ENCODE measurements at places on chromosomes 13 and 19.

DNA sequence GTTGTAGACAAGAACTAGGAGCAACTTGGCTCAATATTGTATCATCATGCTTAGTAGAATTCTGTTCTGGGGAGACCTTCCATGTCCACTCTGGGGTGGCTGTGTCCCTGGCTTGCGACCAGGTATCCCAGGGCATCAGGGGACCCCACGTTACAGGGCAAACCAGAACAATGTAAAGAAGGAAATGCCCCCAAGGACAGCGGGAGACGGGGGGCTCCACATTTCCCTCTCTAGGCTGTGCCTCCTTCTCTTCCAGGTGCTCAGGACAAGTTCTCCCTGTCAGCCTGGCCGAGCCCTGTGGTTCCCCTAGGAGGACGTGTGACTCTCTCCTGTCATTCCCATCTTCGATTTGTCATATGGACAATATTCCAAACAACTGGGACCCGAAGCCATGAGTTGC, 30.8 kb downstream of the LAIR2 start:
- no peak for DNase-seq

DNA sequence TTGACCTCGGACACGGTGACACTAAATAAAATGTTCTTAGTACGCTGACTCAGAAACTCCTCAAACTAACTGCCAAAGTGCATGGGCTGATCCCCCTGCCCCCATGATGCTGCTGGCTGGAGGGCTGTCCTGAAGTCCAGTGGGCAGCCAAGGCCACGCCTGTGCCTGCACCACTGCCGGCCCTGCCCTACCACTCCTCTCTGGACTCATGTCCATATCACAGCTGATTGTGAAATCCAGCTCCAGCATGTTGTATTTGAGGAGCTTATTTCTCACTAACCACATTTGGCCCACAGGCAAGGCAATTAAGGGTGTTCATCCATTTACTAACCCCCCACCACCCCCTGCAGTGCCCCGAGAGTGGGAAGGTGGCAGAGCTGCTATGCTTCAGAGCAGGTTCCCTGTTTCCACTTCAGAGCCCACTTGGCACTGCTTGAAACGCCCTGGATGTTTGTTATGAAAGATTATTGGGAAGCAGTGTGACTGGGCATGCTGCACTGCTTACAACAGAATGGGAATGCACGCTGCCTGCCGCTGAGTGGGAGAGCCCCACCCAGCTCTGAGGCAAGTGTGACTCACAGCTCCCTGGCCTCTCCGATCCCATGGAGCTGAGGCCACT, 114.0 kb downstream of the UQCRFS1 start:
- DNase-seq, result no peak

DNA sequence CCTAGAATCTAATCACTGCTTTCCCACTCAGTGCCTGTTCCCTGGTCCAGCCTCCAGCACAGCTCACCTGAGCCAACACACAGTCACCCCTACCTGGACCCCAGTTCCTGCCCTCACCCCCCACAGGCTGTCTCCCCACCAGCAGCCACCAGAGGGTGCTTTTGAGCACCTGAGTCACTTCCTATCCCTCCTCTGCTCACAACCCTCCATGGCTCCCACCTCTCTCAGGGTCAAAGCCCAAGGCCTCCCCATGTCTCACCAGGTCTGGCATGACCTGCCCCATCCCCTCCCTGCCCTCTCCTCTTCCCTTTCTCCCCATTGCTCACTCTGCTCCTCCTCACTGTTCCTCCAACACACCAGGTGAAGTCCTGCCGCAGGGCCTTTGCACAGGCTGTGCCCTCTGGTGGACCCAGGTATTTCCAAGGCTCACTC, 7.1 kb upstream of the DPP9 start:
- peak; percentile 31 for DNase-seq

- no peak for DNase-seq
These were observed 50.1 kb upstream of the C13orf46 start for GRCh38 chr13:114023716-114024602.

- DNase-seq, result no peak
These were observed 28.2 kb downstream of the ACTN4 start for GRCh38 chr19:38675611-38676010.

- DNase-seq, result no peak
These were observed 416.4 kb downstream of the TSHZ3 start for GRCh38 chr19:30932854-30933253.

DNA sequence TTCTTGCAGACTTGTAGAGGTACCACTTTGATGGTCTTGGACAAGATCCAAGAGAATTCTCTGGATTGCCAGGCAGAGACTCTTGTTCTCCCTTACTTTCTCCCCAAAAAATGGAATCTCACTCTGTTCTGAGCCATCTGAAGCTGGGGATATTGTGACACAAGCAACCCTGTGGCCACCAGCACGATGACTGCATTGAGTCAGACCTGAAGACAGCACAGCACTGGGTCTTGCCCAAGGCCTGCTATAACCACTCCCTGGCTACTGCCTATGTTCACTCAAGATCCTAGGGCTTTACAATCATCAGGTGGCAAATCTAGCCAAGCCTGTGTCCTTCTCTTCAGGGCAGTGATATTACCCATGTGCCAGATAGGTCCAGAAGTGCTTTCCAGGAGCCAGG, 202.5 kb upstream of the SERP2 start:
- DNase-seq, result no peak

- no peak for DNase-seq
These were observed 6.0 kb upstream of the STK24 start for GRCh38 chr13:98582947-98583346.

DNA sequence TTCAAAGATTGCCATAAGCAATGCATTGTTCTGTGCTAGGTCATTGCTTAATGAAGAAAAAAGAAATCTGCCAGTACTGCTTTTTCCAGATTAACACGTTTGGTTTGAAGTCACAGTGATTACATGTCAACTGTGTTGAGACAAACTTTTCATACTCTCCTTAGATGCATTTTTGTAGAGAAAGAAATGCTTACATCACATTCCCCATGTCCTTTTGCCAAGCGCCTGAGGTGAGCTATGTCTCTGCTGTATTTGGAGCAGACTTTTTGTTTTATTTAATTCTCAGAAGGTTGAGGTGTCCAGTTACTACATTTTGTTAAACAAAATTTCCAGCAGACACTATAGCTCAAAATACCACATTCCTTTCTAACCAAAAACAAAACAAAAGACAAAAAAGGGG, 16.2 kb downstream of the LACC1 start:
- DNase-seq, result no peak

DNA sequence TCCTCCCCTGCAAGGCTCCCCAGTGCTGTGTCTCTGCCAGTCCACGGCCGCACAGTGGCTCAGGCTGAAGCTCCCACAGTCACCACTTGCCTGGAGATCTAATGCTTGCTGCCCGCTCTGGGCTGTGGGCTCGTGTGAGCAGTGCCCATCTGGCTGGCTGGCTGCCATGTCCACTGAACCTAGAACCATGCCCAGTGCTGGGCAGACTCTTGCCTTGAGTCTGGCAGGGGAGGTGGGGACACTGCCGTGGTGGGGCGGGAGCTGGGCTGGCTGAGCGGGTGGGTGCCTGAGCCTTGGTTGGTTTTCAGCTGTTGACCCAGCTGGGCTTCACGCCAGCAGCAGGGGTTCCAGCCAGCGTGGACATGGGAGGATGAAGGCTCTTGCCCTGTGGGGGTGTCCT, 52.3 kb downstream of the CRTC1 start:
- no peak for DNase-seq

GRCh38 chr19:33080761-33081681, at the start of gene GPATCH1:
Gene GPATCH1 (plus strand): TSS chr19:33081181. CDS start chr19:33081194, 13 bp downstream.
- DNase-seq, result peak; percentile 77

- DNase-seq, result no peak
These were observed 18.1 kb downstream of the ARHGEF18 start for GRCh38 chr19:7366701-7367420.

DNA sequence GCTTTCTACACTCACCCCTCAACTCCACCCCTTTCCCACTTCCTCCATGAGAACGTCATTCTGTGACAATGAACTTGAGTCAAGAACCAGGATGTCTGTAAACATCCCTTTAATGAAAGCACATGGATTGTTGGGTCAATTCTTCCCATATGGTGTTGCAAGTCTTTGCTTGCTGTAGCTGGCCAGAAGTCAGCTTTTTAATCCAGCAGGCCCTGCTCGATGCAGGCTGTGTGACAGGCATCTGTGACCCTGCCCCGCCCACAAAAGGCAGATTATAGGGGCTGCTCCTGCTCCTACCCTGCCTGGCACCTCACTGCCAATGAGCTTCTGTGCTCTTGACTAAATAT, 78.0 kb downstream of the STARD13 start:
- no peak for DNase-seq

GRCh38 chr13:94660695-94661326, 51.5 kb downstream of the SOX21 start:
- DNase-seq, result no peak

DNA sequence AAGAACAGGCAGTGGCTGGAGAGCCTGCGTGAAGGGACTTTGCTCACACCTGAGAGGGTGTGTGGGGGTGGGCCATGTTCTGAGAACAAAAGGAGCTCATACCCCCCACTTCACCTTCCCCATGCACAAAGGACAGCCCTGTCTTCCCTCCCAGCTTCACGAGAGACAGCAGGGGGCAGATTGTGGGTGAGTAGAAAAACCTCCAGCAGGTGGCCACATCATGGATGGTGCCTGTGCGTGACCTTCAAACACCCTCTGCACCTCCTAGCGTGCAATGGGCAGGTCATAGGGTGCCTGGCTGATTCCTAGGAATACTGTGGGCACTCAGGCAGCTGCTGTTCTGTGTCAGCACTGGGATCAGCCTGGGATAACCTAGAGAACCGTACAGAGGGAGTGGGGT, 36.3 kb upstream of the PSG9 start:
- no peak for DNase-seq

GRCh38 chr19:57348136-57348535, 2.9 kb upstream of the ZNF304 start:
- DNase-seq, result no peak

- DNase-seq, result no peak
These were observed 1624.1 kb upstream of the PRR20A start for GRCh38 chr13:55516610-55517009.

DNA sequence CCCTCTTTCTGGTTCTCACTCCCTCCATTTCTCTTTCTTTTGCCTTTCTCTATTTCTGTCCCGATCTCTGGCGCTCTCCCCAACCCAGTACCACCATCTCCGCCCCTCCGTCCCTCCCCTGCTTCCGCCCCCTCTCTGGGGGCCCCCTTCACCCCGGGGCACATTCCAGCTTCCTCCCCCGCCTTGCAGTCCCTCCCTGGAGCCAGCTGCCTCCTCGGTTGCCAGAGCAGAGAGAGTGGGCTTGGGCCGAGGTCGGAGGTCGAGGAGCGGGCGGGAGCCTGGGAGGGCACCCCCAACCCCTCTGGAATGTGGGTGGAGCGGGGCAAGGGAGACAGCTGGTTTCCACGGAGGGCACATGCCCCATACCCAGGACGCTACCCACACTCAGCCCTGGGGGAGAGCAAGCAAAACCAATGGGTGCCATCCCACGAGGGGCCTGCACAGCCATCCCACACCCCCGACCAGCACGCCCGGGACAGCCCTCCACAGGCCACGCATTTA, 6.5 kb upstream of the CIRBP start:
- DNase-seq, result no peak

DNA sequence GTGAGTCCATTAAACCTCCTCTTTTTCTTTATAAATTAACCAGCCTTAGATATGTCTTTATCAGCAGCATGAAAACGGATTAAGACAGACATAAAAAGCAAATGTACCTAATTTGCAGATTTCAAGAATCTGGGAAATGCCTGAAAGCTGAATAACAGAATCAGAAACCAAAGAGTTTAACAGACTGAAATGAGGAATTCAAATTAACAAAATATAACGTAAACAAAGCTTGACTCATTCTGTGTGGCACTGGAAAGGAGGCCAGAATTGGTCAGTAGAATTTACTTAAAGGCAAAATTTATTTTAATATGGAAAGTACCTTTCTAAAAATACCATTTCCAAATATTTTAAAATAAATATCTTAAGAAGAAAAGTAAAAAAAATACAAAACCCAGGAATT, 540.6 kb upstream of the HTR2A start:
- no peak for DNase-seq

DNA sequence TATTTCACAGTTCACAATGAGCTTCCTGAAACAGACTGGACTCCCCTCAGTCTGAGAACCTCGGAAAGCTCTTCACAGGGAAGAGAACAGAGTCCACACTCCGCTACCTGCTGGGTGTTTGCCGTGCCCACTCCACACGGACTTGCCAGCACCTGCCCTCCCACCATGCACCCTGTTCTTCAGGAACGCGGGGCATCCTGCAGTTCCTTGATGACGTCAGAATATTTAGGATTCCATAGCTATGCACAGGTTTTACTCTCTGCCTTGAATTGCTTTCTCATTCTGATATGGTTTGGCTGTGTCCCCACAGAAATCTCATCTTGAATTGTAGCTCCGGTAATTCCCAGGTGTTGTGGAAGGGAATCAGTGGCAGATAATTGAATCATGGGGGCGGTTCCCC, 74.4 kb upstream of the FARP1 start:
- DNase-seq, result no peak

GRCh38 chr13:76723551-76724232, 162.5 kb downstream of the KCTD12 start:
- no peak for DNase-seq

GRCh38 chr13:45278096-45278645, 62.8 kb downstream of the TPT1 start:
- DNase-seq, result no peak

DNA sequence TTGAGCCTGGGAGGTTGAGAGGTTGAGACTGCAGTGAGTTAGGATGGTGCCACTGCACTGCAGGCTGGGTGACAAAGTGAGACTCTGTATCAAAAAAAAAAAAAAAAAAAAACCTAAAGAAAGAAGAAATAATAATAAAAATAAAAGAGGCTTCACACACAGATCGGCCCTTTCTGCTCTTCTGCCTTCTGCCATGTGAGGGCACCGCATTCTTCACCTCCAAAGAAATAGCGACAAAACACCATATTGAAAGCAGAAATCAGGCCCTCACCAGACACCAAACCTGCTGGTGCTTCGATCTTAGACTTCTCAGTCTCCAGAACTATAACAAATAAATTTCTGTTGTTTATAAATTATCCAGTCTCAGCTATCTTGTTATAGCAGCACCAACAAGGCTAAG, 3.0 kb downstream of the ZNF649 start:
- no peak for DNase-seq

DNA sequence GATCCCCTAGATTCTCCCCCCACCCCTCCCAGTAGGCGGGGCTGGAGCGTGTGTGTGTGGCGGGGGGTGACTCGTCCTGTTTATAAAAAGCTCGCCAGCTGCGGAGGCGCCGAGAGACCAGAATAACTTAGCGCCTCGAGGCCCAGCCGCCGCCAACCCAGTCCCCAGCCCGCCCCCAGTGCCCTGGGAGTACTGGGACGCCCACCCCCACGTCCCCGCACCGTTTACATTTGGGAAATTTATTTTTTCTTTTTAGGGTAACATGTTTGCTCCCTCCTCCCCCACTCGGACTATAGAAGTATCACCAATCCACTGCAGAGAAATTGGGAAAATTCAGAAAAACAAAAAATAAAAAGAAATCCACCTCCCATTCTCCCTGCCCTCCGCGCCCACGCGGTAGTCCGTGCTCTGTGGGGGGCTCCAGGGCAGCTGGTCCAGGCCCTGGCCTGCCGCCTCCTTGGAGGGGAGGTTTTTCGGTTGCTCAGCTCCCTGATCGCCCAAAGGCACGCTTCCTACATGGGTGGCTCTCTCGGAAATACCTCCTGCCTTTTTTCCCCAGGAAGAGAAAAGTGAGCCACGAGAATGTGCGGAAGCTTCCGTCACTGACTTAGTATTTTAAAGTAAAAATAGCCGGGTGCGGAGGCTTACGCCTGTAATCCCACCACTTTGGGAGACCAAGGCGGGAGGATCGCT, 1.5 kb upstream of the RAB3A start:
- DNase-seq, result peak; percentile 41
